ENCODE measurements at places on chromosomes 7 and 10.

GRCh38 chr10:95286707-95287106, 4.1 kb downstream of the PDLIM1 start:
- DNase-seq: no peak

GRCh38 chr7:4070214-4070613, 611.9 kb upstream of the FOXK1 start:
- no peak for DNase-seq

- DNase-seq: no peak
These were observed 338.6 kb upstream of the VWC2 start for GRCh38 chr7:49434846-49435245.

DNA sequence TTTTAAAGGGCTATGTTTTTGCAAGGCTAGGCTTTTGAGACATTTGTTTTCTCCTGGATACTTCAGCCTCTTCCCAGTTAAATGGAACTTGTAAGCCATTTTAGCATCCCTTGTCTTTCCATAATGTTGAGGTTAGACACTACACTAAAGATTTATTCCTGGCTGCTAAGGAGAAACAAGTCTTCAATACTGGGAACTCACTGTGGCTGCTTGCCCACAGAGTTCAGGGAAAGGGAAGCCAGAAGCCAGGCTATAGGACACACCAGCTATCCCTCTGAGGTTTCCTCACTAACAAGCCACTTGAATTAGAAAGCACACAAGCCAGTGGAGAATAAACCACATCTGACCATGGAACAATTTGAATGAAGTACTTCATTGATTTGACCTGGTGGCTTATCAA, 421.7 kb upstream of the CHRM2 start:
- no peak for DNase-seq

DNA sequence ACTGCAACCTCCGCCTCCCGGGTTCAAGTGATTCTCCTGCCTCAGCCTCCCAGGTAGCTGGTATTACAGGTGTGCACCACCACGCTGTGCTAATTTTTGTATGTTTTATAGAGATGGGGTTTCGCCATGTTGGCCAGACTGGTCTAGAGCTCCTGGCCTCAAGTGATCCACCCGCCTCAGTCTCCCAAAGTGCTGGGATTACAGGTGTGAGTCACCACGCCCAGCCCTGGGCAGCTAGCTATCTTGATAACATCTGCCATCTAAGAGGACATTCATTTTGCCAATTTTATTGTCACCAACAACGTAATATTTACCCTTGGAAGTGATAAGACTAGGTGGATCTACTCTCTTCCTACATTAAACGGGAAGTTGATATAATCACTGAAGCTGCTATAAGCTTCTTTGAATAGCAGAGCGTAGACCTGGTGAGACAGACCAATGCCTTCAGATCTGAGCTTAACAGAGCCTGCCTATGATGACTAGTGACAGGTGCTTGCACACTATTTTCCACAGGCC, 39.7 kb upstream of the SLC35B4 start:
- no peak for DNase-seq

DNA sequence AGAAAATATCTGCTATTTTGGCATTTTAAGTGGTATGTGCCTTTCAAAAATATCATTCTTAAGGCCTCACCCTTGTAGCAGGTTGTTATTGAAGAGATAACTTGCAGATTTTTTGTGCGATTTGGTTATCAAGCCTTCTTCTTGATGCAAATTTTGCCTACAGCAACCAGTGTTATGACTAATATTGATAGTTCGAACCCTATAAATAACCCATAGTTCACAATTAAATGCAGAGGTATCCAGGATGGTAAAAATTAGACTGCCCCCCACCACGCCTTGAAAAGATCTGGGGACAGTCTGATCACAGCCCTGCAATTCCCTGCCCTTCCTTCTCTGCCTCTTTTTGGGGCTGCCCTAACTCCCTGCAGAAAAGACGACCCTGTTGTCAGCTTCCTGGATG, 28.4 kb upstream of the RAPGEF5 start:
- DNase-seq: no peak

DNA sequence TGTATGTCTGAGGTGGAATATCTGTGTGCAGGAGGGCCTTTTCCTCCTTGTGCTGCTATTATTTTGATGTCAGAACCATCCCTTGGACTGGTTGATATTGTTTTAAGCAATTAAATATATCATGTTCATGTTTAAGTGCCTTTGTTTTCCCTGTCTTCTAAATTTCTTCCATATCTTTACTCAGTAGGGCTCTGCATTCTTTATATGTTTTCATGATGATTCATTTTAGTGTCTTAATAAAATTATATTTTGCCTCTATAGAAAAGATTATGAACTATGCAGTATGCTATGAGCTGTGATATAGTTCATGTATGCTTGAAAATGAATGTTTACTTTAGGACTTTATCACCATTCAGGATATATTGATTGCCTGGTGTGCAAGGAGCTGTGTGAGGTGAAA, 34.8 kb downstream of the AHR start:
- DNase-seq: no peak

GRCh38 chr10:58806970-58807628, 294.4 kb downstream of the BICC1 start:
- no peak for DNase-seq
